Neural progenitor cell (in vitro differentiated cells): ENCODE measurements at places on chromosomes 3 and 15.

DNA sequence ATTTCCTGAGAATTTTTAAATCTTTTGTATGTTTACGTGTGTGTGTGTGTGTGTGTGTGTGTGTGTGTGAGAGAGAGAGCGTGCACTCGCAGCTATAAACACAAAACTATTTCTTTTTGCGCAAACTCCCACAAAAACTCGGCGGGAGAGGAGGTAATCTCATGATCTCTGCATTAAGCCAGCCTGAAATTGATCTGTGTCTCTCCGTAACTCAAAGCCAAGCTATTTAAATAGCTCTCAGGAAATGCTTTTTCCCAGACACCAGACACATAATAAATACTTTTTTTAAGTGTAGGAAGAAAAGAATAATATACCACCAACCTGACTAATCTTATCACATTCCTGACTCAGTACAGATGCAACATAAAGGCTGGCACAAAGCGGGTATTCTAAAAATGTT, 226.8 kb downstream of the MAGI1 start:
- peak; percentile 66 for DNase-seq

GRCh38 chr3:19016851-19017250, 131.5 kb upstream of the KCNH8 start:
- no peak for DNase-seq

DNA sequence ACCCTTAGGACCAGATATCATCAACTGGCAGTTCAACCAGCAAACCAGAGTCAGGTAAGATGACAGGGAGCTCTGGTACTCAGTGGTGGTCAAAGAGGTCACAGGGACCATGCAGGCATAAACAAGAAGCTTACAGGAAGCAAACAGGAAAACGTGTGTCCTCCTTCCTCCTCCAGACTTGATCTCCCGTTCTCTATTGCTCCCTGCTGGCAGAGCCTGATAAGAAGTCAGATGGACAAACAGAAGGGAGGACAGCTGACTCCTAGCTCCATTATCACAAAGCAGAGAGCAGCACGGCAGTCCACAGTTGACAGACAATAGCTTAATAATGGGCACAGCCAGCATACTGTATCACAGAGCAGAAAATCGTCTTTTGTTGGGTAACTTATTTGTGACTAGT, 156.5 kb upstream of the SLC2A2 start:
- no peak for DNase-seq

GRCh38 chr3:148307443-148307843, 390.3 kb upstream of the AGTR1 start:
- no peak for DNase-seq

DNA sequence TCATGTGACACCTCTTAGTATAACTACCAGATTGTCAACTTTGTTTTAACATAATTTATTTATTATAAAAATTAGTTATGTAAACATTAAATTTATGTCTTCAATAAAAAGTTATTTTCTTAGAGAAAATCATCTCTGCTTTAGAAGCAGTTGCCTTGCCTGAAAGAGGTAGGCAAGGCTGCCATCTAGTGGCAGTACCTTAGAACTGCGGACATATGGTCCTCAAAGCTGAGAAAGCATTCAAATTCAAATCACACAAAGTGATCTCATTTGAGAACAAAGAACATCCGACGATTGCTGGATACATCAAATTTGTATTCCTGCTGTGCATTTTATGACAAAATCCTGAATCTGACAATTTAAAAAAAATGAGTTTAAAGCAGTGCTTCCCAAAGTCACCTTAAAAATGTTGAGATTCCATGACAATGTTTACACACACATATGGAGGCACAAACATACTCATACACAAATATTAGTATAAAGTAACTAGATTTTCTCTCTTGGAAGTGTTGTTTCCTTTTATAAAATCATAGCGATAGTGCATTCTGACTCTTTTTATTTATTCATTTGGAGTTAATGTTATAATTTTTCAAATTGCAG, 617.4 kb downstream of the CADM2 start:
- DNase-seq: peak; percentile 66

DNA sequence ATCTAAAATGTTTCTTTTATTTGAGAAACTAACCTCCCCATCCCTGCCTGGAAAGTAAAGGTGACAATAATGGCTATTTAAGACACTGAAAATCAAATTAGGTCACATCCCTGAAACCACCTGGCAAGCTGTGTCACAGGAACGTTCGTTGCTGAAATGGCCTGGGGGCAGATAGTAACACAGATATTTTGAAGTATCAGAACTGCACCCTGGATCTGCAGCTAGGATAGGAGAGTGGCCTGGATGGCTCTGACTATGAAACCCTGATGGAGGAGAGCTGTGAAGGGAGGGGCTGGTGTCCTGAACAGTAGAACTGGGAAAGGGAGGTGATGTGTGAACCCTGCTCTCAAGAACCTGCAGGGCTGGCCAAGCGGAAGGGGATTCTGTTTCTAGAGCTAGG, 648.3 kb upstream of the CFAP20DC start:
- no peak for DNase-seq

DNA sequence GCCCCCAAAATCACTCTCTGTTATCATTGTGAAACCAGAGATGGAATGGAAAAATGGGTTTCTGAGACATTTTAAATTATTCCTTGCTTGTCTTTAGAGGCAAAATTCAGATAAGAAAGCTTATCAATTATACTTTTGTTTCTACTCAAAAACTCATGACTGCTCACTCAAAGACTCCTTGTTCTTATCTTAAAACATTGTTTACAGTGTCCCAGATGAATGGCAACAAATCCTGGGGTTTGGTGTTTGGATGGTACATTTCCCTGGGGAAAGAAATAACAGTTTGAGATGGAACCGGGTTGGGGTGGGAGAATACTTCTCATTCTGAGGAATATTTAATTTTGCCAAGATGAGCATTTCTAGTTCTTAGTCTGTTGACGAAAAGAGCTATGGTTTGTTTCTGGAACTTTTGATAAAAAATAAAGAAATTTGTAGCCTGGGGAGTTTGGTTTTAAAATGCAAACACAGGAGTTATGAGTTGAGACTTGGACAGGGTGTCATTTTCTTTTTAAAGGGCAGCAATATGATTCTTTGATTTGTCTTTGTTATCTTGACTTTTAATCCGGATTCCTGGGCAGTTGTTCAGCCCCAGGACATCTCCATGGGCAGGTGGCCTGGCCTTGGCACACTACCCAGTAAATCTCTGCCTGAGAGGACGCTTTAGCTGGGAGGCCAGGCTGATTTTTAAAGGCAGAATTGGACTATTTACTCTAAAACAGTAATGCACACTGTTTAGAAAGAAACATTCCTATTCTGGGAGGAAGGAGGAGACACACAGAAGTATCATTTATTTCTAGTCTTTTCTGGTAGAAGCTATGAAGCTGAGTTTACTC, 32.4 kb downstream of the BTD start:
- DNase-seq: no peak

- no peak for DNase-seq
These were observed 373.8 kb upstream of the PROK2 start for GRCh38 chr3:72158639-72159326.

- DNase-seq: no peak
These were observed 46.3 kb upstream of the VPS8 start for GRCh38 chr3:184765730-184766074.

DNA sequence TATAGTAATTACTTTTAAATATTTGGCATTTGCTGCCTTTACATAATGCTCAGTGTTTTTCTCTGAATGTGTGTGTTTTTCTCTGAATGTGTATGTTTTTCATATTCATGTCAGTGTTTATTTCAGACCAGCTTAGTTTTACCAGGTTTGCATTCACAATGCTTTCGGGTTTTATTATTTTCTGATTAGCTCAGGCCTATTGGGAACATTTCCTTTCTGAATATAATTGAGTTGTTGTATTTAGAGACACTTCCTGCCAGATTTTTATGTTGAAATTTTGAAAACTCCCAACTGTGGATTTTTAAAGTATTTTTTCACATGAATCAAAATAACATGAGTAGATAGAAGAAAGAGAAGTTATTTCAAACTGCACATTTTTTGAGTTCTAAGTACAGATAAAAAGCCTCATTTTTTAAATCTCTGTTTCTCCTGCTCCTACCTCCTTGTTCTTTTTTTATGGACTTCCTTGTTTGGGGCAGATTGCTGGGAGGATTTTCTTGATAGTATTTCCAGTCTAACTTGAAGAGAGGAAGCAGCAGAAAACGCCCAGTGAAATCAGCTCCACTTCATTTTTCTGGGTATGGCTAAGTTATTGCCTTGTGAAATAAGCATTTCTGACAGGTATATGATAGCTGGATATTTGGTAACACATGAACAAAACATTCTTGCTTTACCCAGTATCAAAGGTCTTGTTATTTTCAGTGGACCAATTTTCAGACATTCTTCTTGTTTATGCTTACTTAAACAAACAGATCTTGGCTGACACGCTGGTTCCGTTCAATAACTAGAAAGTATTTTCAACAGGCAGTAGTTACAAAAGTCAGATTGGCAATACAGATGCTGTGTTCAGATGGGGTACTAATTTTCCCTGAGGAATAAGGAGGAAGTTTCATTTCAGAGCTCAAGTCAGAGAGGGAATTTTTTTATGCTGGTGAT, 70.7 kb downstream of the RIOX2 start:
- no peak for DNase-seq

- peak; percentile 66 for DNase-seq
These were observed 1.8 kb downstream of the HES1 start for GRCh38 chr3:194137506-194138474.

DNA sequence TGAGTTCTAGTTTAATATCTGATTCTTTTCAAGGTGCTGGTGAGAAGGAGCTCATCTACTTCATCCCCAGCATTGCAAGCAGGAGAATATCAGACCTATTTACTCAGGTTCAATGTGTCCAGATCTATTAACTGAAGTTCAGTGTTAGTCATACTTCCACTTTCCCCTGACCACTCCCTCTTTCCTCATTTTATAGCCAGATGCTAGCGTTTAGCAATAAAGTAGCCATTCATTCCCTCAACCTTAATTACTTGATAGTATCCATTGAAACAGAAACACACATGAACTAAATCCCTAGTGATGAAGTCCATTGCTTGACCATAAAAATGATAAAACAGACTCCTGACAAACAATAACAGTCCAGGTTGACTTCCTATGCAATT, 60.0 kb downstream of the RPL22L1 start:
- DNase-seq: no peak

DNA sequence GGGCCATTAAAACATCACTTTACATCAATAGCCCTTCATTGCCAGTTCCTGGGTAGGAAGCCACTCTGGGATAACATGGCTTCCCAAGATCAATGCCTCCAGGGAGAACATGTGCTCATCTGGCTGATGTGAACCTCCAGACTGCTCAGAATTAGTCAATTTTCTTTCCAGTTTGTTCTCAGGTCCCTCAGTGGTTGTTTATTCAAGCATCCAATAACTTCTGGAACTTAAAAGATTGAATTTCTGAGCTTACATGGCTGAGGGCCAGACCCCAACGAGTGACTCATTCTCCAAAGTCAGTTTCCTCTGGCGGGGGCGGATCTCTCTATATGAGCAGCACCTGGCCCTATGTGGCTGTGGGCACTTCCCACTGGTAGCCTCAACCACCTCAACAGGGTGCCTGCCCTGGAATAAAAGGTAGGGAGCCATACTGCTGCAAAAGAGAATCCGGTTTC, 34.0 kb downstream of the LYZL4 start:
- no peak for DNase-seq

GRCh38 chr15:98753726-98754656, 105.7 kb downstream of the IGF1R start:
- DNase-seq: peak; percentile 74

GRCh38 chr15:98896002-98896721, 111.4 kb downstream of the PGPEP1L start:
- no peak for DNase-seq

GRCh38 chr15:85381850-85382751, 1.7 kb downstream of the AKAP13 start:
- no peak for DNase-seq

- DNase-seq: no peak
These were observed 99.8 kb downstream of the NSUN3 start for GRCh38 chr3:94162700-94163099.

DNA sequence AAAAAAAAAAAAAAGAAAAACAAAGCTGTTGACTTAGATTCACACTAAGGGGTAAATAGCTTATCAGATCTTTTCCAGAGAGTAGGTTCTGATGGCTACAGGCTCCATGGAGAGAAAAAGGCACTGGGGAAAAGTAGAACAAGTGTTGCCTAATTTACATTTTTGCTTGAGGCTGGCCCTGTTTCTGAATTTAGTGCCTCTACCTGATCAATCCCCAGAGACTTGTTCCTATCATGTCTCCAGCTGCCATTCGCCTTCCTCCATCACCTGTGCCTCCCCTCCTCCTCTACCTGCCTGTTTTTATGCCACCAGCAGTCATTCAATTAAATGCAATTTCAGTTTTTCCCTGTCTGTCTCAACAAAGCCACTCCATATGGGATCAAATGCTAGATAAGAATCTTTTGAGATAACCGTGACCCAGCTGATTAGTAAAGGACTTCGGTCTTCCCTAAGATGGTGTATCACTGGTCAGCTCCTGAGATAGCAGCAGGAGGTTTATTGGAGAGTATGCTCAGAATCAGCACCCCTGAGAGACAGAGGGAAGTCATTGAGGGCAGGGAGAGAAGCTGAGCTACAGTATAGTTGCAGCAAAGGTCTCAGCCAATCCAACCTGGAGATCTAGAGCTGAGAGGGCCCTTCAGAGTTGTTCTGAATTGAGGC, 88.1 kb upstream of the GADL1 start:
- no peak for DNase-seq

DNA sequence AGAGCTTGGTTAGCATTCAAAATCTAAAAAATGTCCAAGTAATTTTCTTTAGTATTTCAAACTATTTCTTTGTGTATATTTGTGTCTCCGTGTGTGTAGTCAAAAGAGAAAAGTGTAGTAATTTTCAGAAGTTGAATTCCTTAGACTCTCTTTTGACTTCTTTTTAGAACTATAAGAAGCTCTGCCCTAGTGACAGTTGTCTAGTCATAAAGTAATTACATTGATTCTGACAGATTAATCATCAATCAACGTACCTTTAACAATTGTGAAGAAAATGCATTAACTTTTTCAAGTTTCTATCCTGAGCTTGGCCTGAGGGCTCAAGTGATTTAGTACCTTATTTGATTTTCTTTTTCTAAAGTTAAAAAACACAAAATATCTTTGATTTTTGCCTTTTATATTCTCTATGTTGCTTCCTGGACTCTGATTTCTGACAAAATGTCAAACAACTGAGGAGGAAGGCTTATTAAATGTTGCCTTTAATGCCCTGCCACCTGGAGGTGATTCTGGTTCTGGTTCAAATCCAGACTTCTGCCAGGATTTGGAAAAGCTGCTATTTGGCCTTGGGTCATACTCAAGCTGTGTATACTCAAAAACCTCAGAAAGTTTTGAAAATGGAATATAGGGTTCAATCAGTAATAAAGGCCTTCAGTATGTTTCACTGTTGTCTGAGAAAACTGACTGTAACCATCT, 653.6 kb downstream of the NSUN3 start:
- no peak for DNase-seq

- DNase-seq: peak; percentile 53
These were observed at the start of gene MKRN3 for GRCh38 chr15:23565395-23566070. Gene MKRN3 (plus strand): TSS chr15:23565674. CDS start chr15:23565783, 109 bp downstream.

GRCh38 chr15:60264566-60264965, 133.2 kb downstream of the ANXA2 start:
- DNase-seq: no peak

GRCh38 chr15:59150185-59150584, 45.2 kb downstream of the CCNB2 start:
- DNase-seq: no peak

- no peak for DNase-seq
These were observed 239.5 kb upstream of the HES1 start for GRCh38 chr3:193896419-193896818.

GRCh38 chr15:56383010-56383409, 17.8 kb downstream of the TEX9 start:
- no peak for DNase-seq
